Stimulated activated CD8-positive, alpha-beta memory T cell treated with anti-CD3 and anti-CD28 coated beads, Interleukin-7, amount 100 ng/mL, for 1 hour (primary cell): ENCODE measurements at places on chromosomes 7 and 10.
A peak's percentile ranks its signal among the peaks of the same experiment; 100 is the strongest.

DNA sequence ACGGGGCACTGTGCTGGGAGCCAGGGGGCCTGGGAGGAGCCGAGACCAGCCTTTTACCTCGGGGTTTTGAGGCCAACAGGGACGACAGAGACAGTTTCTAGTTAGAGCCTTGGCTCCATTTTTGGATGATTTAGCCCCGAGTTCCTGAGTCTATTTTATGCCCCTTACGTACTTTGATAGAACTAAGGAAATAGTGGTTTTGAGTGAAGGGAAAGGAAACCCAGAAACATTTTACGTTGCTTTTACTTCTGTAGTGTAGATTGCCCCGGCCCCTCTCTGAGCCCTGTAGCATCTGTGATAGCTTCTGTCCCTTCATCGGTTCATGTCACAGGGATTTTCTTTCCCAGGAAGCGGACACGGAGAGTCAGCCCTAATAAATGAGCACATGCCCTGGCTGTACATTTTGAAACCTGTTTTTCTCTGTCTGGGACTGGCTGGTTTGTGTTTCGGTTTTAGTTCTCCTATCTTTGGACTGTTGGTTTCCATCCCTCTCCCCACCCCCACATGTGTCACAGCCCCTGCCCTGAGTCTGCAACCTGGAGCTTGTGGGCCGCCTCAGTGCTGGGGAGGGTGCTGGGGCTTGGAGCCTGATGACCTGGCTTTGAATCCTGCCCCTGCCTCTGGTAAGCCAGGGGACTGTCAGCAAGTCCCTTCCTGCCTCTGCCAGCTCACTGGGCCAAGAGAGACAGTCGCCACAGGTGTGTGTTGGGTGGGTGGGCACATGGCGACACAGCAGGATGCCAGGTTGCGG is 6.9 kb upstream of the ORAI2 start:
- DNase-seq: peak; percentile 26

DNA sequence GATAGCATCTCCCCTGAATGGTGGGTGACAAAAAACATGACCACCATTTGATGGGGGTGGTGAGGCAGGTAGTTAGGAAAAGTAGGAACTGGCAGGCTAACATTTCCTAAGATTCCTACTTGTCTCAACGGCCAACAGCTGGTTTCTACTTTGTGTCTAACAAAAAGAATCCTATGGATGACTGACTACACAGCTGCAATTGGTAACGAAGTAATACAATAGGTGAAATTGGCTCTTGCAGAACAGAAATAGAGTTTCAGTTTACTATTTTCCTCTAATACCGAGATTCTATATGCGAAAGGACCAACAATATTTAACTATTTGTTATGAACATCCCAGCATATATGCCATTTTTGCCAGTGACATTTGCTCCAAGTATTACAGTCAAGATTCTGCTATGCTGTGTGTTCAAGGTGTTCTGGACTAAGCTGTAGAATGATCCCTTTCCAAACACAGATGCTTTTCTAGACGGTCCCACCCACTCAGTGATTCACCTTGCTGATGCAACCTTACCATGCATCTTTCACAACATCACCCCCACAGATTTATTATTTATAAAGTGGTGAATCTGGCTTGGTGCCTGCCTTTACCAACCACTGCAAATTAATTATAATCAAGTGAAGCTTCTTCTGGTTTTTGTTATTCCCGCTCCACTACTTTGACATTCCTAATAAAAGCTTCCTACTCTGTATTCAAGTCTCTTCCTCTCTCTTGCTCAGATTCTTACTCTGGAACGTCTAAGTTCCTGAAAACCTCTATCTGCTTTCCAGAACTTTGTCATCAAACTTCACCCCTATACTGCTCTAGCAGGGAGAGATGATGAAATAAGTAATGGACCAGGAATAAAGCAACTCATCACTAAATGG is 16.8 kb downstream of the BBIP1 start:
- no peak for DNase-seq

DNA sequence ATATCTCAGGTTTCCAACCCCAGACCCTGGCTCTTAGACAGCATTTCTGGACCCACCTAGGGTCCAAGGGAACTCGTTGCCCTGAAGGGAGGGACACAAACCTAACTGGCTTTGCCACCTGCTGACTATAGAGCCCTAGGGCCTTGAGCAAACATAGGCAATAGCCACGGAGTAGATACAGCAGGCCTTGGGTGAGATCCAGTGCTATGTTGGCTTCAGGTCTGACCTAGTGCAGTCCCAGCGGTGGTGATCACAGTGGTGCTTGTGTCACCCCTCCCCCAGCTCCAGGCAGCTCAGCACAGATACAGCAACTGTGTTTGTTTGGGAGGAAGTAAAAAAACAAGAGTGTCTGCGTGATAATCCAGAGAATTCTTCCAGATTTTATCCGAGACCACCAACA is 9.7 kb upstream of the TNKS2 start:
- DNase-seq: no peak

DNA sequence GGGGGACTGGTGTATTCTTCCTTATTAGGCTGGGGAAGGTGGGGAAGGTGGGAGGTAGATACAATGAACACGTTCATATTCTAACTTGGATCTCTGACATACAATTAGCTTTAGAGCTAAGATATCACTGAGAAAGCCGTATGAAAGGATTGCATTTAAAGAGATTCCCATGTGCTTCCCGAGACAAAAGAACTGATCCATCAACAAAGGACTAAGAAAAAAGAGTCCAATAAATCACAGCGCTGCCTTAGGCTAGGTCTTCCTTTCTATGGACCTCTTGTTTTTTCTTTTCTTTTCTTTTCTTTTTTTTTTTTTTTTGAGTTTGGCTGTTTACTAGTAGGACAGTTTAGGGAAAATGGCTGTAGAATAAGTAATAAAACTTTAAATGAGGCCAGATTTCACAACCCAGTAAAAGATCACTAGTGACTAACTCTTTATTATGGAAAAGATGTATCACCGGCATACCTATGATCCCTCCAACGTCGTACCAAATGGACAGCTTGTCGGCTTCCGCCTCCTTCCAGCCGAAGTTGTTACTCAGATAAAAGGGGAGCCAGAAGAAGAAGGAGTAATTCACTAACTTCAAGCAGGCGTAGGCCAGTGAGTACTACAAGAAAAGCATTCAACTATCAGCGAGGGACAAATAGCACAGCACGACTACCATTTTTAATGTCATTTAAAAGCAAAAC is 50.0 kb downstream of the SLC37A3 start:
- no peak for DNase-seq

DNA sequence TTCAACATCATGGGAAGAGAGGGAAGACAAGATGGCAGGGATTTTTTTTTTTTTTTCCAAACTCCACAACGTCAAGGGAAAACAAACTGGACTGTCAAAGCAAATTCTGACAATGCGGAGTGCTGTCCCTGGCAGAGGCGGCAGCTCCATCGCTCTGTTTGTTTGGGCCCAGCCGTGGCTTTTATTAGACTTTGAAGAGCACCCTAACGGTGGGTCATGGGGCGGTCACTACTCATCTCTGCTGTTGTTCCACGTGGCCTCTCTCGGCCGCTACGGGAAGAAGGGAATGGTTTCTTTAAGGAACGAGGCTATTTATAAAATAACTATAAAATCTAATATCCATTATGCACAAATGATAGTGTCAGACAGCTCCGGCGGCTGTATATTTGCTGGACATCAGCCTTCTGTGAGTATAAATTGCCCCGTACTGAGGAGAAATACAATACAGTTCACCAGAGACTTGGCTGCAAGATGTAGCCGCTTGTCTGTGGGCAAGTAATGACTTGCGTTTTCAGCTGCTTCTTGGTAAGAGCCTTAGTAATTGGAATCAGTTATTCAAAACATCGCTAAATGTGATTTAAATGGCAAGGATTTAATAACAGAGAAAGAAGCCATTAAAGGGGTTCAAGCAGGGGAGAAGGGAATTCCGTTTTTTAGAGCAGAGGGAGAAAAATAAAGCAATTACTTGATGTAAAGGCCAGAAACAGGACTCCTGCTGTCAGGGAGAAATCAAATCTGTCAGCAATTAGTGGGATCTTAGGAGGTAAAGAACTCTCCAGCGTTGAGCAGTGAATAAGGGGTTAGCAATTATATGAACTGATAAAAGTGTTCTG is 61.7 kb upstream of the RAB11FIP2 start:
- DNase-seq: no peak

DNA sequence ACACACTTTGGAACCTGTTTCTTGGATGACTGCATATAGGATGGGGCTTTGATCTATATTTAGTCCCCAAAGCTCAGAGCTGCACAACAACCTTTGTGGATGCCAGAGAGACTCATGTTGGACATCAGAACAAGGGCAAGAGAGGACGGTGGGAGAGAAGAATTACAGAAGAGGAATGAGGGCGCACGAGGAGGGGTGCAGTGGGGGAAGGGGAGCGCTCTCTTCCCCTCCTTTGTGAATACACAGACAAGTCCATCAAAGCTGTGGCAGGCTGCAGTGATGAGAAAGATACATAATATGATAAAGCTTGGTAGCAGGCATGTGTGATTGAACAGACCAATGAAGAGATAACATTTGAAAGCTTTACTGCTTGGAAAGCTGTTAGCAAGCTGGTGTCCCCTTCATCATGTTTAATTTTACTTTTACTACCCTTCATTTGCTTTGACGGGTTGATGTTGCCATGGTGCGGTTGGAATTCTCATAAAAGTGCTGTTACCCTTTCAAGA is 857.8 kb downstream of the KCNMA1 start:
- no peak for DNase-seq

DNA sequence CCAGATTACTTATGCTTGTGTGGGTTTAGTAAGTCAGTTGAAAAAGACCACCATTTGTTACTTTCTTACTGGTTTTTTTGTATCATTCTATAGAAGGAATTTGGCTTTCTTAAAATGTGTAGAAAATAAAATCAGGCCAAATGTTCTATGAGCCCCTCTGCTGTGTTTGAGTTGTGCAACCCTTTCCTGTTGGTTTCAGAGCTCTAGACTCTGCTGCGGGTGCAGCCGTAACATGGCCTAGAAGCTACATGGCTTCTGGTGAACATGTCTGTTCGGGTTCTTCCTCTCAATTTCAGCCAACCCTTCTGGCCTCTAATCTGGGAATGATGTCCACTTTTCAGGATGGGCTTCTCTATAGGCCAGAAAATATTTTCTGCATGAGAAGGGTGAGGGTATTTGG is 56.6 kb upstream of the RAB18 start:
- DNase-seq: no peak

DNA sequence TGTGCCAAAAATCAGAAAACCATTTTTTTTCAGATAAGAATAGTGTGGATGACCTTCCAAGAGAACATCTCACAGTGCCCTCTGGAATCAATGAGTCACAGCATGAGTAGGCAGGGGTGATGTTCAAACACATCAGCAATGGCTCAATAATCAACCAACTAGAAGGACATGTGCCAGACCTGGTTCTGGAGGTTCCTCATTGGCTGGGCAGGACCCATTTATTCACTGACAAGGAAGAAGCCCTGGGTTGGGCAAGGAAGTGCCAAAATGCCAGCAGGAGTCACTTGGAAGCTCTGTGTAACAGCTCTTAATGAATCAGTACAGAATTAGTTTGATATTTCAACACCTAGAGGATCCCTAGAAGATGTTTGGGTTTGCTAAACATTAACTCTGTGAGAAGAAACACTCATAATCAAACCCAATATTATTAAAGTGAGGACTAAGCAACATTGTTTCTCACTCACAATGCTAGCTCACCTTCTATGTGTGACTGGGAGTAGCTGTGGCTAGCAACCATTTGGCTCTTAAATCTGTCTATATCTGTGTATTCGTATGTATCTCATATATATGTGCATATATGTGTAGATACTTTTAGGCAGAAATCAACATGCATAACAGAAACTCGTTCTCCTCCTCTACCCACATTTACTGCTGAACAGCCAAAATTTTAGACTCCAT is 72.3 kb upstream of the APBB1IP start:
- no peak for DNase-seq

DNA sequence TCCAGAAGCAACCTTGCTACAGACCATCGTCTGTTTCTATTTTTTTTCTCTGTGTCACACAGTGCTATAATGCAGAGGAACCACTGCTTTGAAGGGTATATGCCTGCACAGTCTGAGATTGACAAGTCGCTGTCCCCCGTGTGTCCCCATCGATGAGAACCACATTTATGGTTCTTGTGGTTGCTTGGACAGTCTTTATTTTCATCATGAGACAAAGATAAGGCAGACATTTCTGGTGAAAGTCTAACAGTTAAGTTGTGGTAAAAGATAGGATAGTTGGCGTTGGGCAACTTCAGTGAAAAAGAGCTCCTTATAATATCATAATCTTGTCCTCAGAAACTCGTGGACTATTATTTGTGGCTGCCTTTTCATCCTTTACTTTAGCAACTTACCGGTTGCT is 6.3 kb upstream of the AKR1E2 start:
- no peak for DNase-seq

GRCh38 chr10:6498771-6499170 is 81.3 kb downstream of the PRKCQ start:
- DNase-seq: peak; percentile 7

DNA sequence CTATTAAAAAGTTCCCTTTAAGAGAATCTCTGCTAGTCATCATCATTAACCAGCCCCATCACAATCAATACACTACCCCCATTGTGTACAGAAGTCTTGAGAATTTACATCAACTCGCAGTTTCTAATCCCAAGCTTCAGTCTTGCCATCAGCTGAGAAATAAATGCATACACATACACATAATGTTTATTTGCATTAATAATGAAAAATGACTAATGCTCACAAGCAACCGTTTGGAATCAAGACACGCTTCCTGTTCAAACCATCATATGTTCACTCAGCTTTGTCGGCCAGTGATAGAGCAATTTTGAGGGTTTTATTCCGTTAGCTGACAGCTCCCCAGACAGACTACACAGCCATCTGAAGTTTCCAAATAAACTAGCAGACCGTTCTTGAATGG is 287.1 kb downstream of the SFMBT2 start:
- DNase-seq: no peak

DNA sequence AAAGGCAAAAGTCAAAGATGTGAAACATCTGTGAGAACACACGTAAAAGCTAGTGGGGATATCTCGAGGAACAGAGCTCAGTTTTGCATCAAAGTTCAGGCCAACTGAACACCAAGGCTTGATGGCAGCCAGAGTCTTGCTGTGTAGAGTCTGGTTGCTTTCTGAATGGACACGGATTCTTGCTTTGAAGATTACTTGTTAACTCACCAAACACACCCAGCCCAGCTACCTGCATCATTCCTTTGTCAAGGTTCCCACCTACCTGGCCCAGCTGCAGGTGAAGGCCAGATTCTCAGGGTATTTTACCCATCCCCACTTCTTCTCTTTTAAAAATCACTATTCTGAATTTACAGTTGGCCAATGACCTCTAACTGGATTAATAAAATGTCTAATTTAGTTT is 174.4 kb upstream of the PHYHIPL start:
- DNase-seq: no peak

- peak; percentile 45 for DNase-seq
Measured at GRCh38 chr7:28179120-28180030, 1.2 kb downstream of the JAZF1 start.

DNA sequence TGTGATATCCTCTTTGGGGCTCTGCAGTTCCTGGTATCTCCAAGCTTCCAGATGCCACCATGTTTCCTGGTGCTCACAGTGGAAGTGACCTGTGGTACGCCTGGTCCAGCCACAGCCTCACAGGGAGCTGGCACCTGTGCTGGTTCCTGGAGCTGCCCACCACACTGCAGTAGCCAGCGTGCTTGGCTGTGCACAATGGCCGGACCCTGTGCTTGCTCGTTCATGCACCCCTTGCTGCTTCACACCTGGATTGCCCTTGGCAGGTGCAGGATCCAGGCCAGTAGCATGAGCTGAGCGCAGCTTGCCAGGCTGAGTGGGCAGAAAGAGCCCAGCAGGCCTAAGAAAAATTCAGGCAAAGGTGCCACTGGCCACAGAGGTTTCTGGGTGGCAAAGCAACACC is 11.4 kb upstream of the ECHDC3 start:
- DNase-seq: no peak

- DNase-seq: no peak
Measured at GRCh38 chr7:45163692-45164052, 6.1 kb downstream of the RAMP3 start.

- no peak for DNase-seq
Measured at GRCh38 chr7:52897713-52898112, 137.7 kb upstream of the POM121L12 start.
